ENCODE measurements at places on chromosomes 11 and 22. TPM values are rescaled to one million over a fixed set of nuclear protein-coding genes. Genes with fewer than 3 reads are reported as not detected.

MPEG1 gene
- total RNA-seq: not detected

USH1C gene
- not detected for total RNA-seq

KCNJ1 gene
- total RNA-seq: 0.03 TPM

IGF2 gene
- 0.14 TPM for total RNA-seq

CHRDL2 gene
- not detected for total RNA-seq

OTOG gene
- not detected for total RNA-seq

ADM2 gene
- 0.95 TPM for total RNA-seq

MAPK8IP1 gene
- 0.78 TPM for total RNA-seq

All from foreskin keratinocyte (primary cell).